8988T (cell line): ENCODE measurements at places on chromosomes 1 and 21.

- DNase-seq, result no peak
Observed at GRCh38 chr21:38766987-38767722, 38.6 kb upstream of the ETS2 start.

DNA sequence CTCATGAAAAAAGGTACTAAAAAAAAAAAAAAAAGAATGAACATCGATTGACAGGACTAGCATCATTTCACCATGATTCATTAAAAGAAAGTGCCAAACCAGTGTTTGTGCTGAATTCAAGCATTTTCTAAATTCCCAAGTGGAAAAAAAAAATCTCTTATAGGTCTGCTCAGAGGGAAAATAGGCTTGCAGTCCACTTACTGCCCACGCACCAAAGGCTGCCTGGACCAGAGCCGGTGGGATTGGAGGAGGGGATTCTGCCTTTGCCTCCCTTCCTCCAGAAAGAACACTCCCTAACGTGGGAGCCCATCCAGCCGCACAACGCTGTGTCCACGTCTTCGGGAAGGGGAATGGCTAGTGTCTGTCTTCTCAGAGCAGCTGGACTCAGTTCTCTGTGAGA lies 5.5 kb upstream of the TRAPPC10 start:
- no peak for DNase-seq

GRCh38 chr1:109243221-109243620 lies 6.1 kb upstream of the CELSR2 start:
- DNase-seq, result no peak

GRCh38 chr1:220453371-220453770 lies 74.6 kb upstream of the MARK1 start:
- no peak for DNase-seq

GRCh38 chr1:160206421-160207117 lies 1.4 kb downstream of the PEA15 start:
- DNase-seq, result peak; percentile 76

GRCh38 chr1:212608959-212609700 lies 569 bp downstream of the ATF3 start:
- no peak for DNase-seq

- DNase-seq, result no peak
Observed at GRCh38 chr1:220514256-220514655, 13.7 kb upstream of the MARK1 start.

DNA sequence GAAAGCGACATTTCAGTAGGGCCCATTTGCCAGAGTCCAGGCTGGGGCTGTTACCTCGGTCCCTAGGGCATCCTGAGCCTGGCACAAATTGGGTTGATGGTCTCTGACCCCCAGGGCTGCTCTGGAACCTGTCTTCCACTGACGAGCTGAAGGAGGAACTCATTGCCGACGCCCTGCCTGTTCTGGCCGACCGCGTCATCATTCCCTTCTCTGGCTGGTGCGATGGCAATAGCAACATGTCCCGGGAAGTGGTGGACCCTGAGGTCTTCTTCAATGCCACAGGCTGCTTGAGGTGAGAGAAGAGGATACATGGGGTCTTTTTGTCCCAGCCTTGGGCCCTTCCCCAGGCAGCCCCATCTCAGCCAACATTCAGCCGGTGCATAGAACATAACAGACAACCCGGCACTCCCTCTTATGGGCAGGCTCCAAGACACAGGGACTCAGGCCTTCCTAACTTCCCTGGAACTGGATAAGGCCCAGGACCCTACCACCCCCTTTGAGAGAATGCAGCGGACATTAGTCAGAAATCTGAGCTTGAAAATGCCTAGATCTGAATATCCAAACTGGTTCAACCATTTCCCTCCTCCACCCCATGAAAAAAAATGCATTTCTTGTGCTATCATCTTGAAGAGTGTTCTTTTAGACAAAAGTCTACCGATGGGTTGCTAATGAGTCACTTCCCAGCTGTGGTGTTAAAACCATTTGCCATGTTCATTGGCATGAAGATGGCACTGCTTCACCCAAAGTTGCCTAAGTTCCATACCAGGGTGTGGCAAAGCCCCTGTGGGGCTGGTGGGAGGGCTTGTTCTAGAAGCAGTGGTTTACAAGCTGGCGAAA lies 35.4 kb downstream of the PKP1 start:
- DNase-seq, result no peak

DNA sequence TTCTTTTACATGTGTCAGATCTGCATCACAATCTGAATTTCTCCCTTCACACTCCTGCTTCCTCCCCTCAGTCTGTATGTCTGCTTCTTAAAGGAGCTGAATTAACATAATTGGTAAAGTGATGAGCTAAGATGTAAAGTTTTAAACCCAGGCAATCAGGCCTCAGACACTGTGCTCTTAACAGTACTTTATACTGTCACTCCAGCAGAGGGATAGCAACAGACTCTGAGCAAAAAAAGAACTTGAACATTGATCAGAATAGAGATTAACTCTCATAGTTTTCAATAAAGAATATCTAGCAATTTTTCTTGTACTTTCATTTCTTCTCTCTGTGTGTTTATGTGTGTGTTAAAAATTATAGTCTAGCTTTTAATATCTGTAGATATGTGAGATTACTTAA lies 110.3 kb downstream of the DUSP10 start:
- DNase-seq, result no peak

GRCh38 chr1:155272466-155273342 lies 600 bp downstream of the CLK2 start:
- no peak for DNase-seq

DNA sequence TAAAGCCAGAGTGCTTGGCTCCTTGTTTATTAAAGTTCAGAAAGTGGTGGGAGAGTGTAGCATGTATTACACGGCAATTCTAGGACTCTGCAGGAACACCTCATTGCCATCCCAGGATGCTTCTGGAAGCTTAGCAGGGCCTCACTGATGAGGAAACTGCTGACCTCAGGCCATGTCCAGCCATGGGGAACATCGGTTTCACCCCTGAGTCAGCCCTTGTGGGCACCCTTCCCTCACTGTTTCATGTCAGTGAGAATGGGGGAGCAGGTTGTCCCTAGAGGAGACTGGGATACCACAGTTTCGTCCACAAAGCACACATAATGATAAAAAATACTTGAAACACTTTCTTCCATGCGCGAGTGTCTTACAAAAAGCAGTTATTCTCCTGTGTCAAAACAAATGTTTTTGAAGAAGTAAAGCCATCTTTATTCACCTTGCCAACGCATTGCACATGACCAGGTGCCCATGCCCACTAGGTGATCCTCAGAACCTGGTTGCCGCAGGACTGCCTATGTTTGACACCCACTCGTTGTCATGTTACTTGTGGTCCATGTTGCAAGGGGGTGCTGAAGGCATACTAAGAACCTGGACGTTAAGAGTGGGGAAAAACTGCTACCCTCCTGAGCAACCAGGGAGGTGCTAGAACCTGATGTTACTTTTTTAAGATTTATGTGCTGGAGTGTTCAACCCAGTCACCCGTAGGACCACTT lies 41.2 kb upstream of the TTC22 start:
- DNase-seq, result no peak

GRCh38 chr1:89285745-89286380 lies 13.2 kb upstream of the GBP5 start:
- DNase-seq, result no peak

DNA sequence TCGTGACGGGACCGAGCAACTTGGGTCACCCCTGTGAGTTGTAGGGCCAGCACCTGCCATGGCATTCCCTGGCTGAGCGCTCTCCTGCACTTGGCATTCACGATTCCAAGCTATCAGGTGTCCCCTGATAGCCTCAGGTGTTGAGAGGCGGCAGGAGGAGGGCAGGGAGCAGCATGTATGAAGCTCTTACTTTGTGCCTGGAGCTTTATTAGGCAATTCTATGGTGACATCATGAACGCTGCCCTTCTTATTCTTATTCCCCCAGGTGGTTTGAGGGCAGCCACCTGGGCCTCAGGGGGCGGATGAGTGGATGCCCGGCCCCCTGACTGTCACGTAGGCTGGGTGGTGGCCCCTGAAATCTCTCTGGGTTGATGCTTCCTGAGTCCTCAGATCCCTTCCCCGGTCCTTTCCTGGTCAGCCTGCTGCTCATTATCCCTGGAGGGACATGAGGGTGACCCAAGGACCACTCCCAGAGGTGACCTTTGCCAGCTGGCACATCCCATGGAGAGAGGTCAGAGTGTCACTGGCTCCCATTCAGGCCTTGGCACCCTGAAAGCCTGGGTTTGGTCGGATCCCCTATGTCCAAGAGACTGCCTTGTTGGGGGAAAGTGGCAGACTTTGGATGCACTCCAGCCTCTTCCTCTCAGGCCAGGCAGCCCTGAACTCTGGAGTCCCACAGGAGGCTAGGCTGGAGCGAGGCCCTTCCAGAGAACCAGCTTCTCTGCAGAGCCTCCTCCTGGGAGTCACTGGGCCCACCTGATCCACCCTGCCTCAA lies 51.9 kb downstream of the SPSB1 start:
- DNase-seq, result no peak

DNA sequence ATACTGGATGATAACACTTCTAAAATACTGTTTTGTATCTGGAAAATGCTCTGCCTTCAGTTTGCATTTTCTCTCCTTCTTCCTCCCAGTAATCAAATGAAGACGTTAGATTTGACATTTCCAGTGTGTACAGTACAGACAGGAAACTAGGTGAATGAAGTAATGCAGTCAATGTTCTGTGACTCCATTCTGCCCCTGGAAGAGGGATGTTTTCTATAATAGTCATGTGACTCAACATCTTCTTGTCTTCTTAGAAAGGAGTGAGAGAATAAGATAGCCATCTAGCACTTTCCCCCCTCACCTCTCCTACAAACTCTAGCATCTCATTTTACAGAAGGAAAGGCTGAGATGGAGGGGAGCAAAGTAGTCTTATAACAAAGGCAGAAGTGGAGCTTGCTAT lies 77.6 kb downstream of the DDR2 start:
- DNase-seq, result no peak

- no peak for DNase-seq
Observed at GRCh38 chr1:110675060-110675791, 486 bp upstream of the KCNA3 start.

- DNase-seq, result no peak
Observed at GRCh38 chr1:109434484-109434883, 8.2 kb upstream of the PSMA5 start.

DNA sequence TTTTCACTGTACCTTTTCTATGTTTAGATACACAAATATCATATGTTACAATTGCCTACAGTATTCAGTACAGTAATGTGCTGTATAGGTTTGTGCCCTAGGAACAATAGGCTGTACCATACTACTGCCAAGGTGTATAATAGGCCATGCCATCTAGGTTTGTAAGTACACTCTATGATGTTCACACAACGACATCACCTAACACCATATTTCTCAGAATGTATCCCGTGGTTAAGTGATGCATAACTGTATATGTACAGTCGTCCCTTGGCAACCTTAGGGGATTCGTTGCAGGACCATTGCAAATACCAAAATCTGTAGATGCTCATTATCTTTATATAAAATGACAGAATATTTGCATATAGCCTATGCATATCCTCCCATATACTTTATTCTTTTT lies 5.8 kb upstream of the SSR2 start:
- DNase-seq, result no peak

- peak; percentile 7 for DNase-seq
Observed at GRCh38 chr1:109622895-109623294, 3.3 kb downstream of the AMPD2 start.

GRCh38 chr1:194809665-194810064 lies 1623.3 kb upstream of the B3GALT2 start:
- DNase-seq, result no peak

DNA sequence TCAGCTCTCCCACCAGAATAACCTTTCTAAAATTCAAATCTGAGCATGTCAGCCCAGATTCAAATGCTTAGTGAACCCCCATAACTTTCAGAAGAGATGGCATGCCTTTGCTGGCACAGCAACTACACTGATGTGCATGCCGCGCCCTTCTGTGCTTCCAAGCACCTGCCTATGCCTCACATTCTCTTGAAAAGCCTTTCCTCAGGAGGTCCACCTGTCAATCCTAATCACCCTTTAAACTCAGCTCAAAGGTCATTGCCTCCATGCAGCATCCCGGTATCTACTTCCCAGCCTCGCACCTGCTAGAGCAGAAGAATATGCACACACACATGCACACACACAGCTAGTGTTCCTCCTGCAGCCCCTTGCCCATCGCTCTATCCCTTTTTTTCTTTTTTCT lies 5.2 kb upstream of the S100A2 start:
- DNase-seq, result no peak

DNA sequence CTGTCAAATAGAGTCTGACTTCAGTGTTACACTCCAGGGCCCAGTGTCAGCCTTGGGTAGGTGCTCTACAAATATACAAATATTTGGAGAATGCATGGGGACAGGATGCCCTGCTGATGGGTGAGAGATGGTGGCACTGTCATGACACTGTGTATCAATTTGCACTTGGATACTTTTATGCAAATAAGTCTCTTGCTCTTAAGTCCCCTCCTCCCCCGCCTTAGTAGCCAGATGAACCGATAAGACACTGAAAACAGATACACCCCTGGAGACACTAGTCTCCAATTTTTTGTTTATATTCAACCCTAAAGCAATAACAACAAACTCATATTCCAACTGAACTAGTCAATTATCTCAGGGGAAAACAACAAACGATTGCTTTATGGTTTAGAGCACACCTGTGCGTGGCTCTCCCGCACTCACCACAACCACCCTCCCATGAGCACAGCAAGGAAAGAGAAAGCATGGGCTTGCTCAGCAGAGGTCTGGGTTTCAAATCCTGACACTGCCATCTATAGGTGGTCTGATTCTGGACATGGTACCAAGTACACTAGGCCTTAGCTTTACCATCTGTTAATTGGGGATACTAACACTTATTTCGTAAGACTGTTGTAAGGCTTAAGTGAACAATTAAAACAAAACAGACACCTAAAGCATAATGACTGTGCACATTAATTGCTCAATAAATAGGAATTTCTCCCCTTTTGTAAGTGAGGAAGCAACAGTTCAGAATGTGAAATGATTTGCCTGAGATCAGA lies 50.3 kb downstream of the HIVEP3 start:
- no peak for DNase-seq

GRCh38 chr1:84540759-84541158 lies 33.5 kb downstream of the CTBS start:
- DNase-seq, result no peak

- DNase-seq, result no peak
Observed at GRCh38 chr1:9084906-9085305, 15.5 kb upstream of the SLC2A5 start.

DNA sequence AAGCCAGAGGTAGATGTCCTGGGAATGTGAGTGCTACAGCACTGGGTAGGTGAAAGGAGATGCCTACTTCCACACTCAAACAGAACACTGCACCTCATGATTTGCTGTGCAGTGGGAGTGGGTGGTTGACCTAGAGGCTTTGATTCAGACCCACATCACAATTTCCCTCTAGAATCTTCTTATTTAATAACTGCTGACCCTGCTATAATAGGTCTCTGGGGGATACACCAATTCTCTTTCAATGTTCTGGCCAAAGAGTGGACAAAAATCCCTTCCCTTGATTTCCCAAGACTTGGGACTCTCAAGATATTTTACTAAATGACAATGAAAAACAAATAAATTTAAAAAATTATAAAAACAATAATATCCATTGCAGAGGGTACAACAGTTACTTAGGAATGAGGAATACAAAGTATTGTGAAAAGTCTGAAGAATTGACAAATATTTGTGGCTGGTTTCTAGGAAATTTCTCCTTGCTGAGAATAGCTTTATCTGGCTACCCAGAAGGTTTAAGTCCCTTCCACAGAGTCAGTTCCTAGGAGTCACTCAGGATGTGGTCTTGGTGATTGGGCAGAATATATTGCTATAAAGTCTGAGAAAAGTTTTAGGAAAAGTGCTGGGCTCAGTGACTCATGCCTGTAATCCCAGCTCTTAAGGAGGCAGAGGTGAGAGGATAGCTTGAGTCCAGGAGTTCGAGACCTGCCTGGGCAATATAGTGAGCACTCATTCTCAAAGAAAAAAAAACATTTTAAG lies 2.4 kb upstream of the FCGR2A start:
- DNase-seq, result no peak
